ENCODE measurements at places on chromosomes 6 and 20.

GRCh38 chr20:1700990-1701389 lies 43.4 kb upstream of the SIRPG start:
- DNase-seq, result no peak

DNA sequence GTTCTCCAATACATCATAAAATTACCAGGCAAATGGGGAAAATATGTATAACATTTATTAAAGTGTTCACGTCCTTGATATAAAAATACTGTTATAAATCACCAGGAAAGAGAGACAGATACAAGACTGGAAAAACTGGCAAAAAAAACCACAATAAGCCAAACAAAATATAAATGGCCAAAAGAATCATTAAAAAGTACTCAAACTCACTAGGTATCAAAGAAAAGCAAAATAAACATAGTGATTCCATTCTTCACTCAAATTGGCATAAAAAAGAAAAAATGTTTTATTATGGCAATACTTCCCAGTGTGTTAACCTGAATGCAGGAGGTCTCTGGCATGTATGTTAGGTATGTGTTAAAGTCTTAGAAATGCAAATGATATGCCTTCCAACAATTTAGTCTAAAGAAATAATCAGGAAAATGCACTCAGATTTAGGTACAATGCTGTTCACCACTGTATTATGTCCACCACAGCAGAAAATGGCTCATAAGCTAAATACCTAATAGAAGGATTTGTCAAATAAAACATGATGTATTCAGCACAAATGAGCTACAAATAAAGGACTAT lies 21.4 kb downstream of the SLC23A2 start:
- DNase-seq, result no peak

- DNase-seq, result peak; percentile 17
Observed at GRCh38 chr20:54112221-54112884, 42.0 kb upstream of the BCAS1 start.

GRCh38 chr6:109349419-109349987 lies 32.8 kb downstream of the CD164 start:
- peak; percentile 62 for DNase-seq

- no peak for DNase-seq
Observed at GRCh38 chr6:6906570-6907213, 201.1 kb upstream of the RREB1 start.

GRCh38 chr6:45961125-45961524 lies 54.5 kb downstream of the CLIC5 start:
- no peak for DNase-seq

- DNase-seq, result no peak
Observed at GRCh38 chr6:5280920-5281319, 19.6 kb downstream of the FARS2 start.

- DNase-seq, result no peak
Observed at GRCh38 chr20:36407199-36407733, 101.1 kb downstream of the DLGAP4 start.

- DNase-seq, result no peak
Observed at GRCh38 chr20:4216866-4217265, 201.5 kb upstream of the RNF24 start.

- DNase-seq, result no peak
Observed at GRCh38 chr6:87164004-87164403, 8.6 kb downstream of the ZNF292 start.

- no peak for DNase-seq
Observed at GRCh38 chr6:118198746-118199145, 291.7 kb downstream of the SLC35F1 start.

DNA sequence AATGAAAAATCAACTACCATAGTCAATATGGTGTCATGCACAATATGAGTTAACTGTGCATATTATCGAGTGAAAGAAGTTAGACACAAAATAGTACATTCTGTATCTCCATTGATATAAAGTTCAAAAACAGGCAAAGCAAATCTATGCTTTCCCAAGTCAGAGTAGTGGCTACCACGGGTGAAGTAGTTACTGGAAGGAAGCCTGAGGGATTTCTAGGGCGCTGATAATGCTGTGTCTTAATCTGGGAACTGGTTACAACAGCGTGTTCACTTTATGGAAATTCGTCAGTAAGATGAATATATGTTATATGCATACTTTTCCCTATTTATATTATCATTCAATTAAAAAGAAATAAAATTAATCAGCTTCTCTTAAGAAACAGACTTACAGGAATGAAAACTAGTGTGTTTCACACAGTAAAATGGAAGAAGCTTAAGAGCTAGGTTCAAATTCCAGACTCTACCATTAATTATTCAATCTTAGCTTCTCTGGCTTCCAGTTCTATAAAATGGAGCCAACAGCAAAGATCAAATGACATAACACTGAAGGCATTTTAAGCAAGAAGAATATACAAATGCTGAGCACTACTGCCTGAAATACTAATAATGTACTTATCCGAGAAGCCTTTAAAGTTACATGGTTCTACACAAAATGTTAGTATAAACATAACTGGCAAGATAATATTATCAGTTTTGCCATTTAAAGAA lies 19.2 kb downstream of the BACH2 start:
- DNase-seq, result no peak

- no peak for DNase-seq
Observed at GRCh38 chr6:119445666-119446065, 96.1 kb upstream of the MAN1A1 start.

DNA sequence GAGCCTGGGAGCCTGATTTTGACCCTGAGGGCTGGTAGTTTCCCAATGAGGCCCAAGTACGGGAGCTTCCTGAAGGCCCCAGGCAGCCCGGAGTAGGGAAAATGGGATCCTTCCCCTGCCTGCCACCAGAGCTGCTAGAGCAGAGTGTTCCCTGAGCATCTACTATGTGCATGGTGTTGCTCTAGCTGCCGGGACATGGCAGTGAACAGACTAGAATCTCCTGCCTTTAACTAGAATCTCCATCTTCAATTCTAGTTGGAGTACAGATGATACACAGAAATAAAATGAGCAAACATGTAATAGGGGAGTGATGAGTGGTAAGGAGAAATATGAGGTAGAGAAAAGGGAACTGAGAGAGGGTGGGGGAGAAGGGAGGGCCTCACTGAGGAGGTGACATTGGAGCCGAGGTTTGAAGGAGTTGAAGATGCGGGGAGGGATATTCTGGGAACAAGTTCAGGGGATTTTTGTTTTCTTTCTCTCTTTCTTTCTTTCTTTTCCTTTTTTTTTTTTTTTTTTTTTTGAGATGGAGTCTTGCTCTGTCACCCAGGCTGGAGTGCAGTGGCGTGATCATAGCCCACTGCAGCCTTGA lies 18.5 kb downstream of the VSTM2L start:
- DNase-seq, result no peak

GRCh38 chr20:58472273-58473018 lies 42.8 kb downstream of the APCDD1L start:
- DNase-seq, result no peak

All from fibroblast of gingiva (primary cell).